Activated CD4-positive, alpha-beta memory T cell treated with anti-CD3 and anti-CD28 coated beads for 36 hours (primary cell): ENCODE measurements at places on chromosomes 1 and 21. TPM values are rescaled to one million over a fixed set of nuclear protein-coding genes. Genes with fewer than 3 reads are reported as not detected.

Gene MGST3
- total RNA-seq: 56.6 TPM

Gene FLG2
- not detected for total RNA-seq

DNA sequence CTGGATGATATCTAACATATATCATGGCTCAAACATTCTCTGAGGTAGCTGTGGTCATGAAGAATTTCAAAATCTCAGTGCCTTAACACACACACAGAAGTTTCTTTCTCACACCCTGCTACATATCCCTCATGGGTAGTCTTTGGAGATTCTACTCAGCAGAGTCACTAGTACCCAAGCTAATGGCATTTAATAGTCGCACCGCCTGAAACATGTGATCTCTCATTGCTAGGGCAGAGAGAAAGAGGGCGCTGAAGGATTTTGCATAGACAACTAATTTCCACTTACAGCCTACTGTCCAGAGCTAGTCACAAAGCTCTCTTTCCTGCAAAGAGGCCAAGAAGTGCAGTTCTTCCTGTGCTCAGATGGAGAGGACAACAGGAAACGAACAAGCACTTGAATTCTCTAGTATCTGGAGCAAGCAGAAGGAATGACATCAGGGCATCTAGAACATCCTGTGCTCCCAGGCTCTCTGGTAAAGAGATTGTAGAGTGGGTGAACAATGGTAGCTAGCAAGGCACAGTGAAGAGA is 183.4 kb upstream of the PTBP2 start:
- no peaks in the 10 kb centered on the region for H3K36me3 ChIP-seq
- no peak overlapping the region for H3K27ac ChIP-seq
- H3K4me3 ChIP-seq: no peak overlapping the region
- no peak for DNase-seq

DNA sequence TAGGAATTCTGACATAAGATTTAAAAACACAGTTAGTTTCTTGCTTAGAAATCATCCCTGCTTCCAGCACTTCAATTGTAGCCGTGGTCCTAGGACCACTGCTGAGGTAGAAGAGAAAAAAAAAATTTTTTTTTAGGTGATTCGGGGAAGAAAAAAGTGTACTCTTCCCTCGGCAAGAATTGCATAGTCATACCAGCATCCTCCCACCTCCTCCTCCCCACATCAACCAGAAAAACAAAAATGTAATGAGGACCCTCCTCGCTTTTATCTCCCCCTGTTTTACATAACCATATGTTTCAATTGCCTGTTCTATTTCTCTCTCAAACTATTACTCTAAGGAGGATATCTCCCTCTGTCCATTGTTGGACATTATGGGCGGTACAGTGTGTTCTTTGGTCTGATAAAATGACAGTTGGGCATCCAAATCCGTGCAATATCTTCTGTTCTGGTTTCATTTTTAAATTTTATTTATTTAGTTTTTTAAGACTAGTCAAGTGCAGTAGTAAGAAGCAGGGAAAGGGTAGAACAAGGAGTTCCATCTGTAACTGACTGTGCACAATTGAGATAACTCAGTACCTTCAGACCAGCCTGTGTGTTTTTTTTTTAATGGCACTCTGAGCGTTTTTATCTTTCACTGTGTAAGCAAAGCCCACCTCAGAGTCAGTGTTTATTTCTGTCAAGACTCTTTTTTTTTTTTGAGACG is 10.4 kb upstream of the MFSD2A start:
- no peak overlapping the region for H3K27ac ChIP-seq
- no peak overlapping the region for H3K4me3 ChIP-seq
- peaks cover 7% of the 10 kb centered on the region for H3K4me1 ChIP-seq
- H3K36me3 ChIP-seq: no peaks in the 10 kb centered on the region
- peaks cover 5% of the 10 kb centered on the region for H3K27me3 ChIP-seq

DNA sequence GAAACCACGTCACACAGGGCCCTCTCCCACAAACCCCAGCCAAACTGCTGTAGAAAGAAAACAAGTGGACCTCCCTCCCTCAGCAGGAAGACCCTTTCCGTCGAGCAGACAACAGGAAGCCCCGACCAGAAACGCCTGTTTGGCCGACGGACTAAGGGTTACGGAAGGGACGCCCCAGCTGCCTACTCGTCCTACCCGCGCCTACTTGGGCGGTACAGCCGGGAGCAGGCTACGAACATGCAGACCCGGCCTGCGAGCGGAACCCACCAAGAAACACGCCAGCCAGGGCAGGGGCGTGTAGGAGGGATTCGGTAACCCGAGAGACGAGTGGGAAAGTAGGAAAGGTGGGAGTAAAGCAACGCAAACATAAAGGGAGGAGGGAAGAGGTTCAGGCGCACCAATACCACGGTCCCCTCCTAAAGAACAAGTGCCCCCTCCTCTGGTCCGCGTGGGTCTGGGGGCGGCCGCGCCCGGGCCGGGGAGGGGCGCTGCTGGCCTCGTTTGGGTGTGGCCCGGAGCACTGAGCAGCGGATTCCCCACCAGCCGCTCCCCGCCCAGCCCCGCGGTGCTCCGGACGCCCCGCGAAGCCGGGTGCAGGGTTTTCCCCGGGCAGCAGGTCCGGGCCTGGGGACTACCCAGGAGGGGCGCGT is 450 bp downstream of the S100A10 start:
- H3K36me3 ChIP-seq: no peaks in the 10 kb centered on the region
- H3K27ac ChIP-seq: peak overlapping the region; percentile 90
- H3K27me3 ChIP-seq: no peaks in the 10 kb centered on the region
- peaks cover 53% of the 10 kb centered on the region for H3K4me1 ChIP-seq
- DNase-seq: peak; percentile 56
- H3K4me3 ChIP-seq: peak overlapping the region; percentile 94

DNA sequence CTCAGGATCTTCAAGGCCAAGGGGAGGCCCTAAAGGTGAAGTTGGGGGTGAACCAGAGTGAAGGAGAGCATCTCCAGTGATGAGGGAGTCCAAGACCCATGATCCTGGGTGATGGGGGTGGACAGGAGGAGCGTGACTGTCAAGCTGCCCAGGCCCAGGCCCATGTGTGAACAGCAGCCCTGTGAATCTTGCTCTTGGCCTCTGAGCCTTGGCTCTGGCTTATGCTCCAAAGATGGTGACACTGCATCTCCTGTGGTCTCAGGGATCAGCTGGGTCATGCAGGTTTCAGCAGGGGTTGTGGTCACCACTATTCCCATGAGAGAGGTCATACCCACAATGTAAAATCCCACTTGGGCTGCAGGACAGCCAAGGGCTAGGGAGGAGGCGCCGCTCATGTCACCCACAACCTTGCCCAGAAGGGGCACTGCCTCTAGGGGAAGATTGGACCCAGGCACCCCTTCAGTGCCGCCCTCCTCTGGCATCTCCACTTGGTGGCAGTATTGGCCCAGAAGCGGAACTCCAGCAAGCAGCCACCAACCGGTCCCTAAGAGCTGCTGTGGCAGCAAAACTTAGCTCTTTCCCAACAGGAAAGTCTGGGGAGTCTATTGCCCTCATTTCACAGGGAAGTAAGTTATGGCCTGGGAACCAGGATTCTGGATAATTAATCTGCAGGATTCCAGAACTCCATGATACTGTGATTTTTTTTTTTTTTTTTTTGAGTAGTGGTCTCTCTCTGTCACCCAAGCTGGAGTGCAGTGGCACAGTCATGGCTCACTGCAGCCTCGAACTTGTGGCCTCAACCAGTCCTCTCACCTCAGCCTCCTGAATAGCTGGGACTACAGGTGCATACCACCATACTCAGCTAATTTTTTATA is 7.5 kb upstream of the WNT3A start:
- peaks cover 22% of the 10 kb centered on the region for H3K27me3 ChIP-seq
- peak; percentile 83 for DNase-seq
- no peak overlapping the region for H3K4me3 ChIP-seq
- no peaks in the 10 kb centered on the region for H3K36me3 ChIP-seq

- H3K27ac ChIP-seq: peak overlapping the region; percentile 18
- H3K36me3 ChIP-seq: no peaks in the 10 kb centered on the region
- peaks cover 58% of the 10 kb centered on the region for H3K4me1 ChIP-seq
- DNase-seq: no peak
- H3K27me3 ChIP-seq: no peaks in the 10 kb centered on the region
- no peak overlapping the region for H3K4me3 ChIP-seq
Measured at GRCh38 chr1:235287208-235287882, 40.6 kb downstream of the ARID4B start.
